ENCODE measurements at places on chromosomes 7 and 10. TPM values are rescaled to one million over a fixed set of nuclear protein-coding genes. Genes with fewer than 3 reads are reported as not detected.

Gene SSBP1
- 315 TPM for total RNA-seq

Gene SPDYE18
- not detected for total RNA-seq

Gene ITIH2
- not detected for total RNA-seq

Gene WDFY4
- total RNA-seq, result not detected

Gene C7orf57
- 0.47 TPM for total RNA-seq

GRCh38 chr7:137703291-137704010 is 143.3 kb downstream of the DGKI start:
- DNase-seq, result no peak

GRCh38 chr7:12152196-12152918 is 58.7 kb upstream of the TMEM106B start:
- DNase-seq, result no peak

DNA sequence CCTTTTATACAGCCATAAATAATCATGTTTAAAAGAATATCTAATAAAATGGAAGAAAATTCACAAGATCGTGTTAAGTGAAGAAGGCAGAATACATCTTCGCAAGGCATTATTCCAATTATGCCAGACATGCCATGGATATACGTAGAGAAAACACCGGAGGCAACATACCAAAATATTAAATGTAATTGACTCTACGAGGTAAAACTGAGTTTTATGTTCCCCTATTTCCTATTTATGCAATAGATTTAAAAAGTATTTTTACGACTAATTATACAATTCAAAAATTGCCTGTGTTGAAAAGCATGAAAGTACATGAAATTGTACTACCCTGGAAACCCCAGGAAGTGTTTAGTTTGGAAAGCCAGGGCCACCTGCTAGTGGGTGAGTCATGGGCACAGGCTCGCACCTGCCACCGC is 936 bp upstream of the REPIN1 start:
- peak; percentile 83 for DNase-seq

- DNase-seq, result no peak
Observed at GRCh38 chr10:99685597-99685967, 26.3 kb downstream of the ENTPD7 start.

DNA sequence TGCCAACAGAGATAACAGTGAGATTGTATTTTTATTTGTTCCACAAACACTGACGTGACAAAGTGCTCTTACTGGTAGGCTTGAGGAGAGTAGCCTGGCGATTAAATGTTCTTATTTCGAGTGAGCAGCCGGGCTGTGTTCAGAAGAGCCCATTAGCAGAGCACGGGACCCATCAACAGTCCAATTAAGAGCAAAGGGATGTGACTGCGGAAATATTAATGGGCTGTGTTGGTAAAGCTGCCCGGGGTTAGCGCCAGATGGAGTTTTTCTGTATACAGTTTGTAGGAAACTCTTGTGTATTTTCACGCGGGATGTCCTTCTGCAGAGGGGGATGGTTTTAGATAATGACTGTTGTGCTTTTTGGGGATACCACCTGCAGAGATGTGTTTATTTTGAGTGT is 104.3 kb downstream of the KIAA1217 start:
- no peak for DNase-seq

DNA sequence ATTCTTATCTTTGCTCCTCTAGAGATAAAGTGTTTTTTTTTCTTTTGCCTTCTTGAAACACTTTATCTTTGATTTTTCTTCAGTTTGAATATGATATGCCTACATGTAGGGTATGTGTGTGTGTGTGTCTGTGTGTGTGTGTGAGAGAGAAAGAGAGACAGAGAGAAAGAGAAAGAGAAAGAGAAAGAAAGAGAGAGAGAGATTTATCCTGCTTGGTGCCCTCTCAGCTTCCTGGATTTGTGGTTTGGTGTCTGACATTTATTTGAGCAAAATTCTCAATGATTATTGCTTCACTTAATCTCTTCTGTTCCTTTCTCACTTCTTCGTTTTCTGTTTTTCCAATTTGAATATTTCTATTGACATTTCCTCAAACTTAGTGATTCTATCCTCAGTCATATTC is 60.3 kb downstream of the RAB18 start:
- DNase-seq, result no peak

GRCh38 chr10:76311752-76312636 is 880.6 kb downstream of the LRMDA start:
- DNase-seq, result no peak
